Stimulated activated CD4-positive, alpha-beta T cell treated with anti-CD3 and anti-CD28 coated beads, TNF-alpha, amount 100 ng/mL, for 1 hour (primary cell): ENCODE measurements at places on chromosomes 1 and 21.
A peak's percentile ranks its signal among the peaks of the same experiment; 100 is the strongest.

GRCh38 chr1:40926441-40926840, 53.1 kb upstream of the CTPS1 start:
- no peak for DNase-seq

DNA sequence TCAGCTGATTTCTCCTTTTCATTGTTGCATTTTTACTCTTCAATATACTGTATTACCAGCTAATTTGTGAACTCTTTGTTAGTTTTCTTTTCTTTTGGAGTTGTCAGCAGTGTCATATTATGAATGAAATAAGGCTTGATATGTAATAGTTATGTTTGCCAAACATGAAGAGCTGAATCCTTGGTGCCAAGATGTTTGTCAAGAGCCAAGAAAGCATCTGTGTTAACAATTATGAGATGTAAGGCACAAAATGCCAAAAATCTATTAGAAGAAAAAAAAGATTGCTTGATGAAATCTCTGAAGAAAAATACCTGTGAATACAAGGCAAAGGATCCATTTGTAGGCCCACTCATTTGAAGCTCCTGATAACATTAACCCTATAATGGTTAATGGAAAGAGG, 48.4 kb upstream of the RNPC3 start:
- no peak for DNase-seq

DNA sequence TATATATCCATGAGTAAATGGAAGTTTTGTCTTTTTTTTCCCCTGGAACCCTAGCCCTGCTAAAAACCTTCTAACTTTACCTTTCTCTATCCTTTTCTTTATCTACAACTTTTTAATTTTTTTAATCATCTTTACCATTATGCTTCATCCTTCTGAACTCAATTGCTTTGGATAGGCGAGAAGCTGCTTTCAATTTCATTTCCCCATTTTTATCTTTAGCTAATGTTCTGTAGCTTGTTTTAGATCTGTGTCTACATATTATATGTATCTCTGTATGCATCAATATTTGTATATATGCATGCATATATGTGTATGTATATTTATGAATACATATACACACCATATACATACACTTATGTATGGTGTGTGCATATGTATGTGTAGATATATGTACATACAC, 57.4 kb downstream of the PTPRC start:
- DNase-seq = no peak

DNA sequence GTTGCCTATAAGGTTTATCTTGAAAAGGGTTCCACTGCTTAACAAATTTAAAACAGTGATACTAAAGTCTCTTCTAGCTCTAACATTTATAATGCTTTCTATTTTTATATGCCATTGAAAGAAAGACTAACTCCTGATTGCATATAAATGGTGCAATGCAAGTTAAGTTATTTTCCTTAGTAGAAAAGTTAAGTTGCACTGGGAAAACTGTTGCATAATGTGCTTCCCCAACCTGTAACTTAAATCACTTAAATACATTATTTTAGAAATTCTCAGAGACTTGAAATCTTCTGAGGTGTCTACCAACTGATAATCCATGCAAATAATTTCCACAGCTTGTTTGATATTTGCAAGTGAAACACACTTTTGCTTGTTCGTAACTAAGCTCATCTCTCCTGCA, 175.0 kb upstream of the HMCN1 start:
- DNase-seq = no peak

- peak; percentile 51 for DNase-seq
These were observed 15.6 kb downstream of the RD3 start for GRCh38 chr1:211476200-211476849.

GRCh38 chr21:14356746-14357145, 26.2 kb downstream of the HSPA13 start:
- no peak for DNase-seq

GRCh38 chr1:217892750-217893149, 261.6 kb downstream of the SPATA17 start:
- DNase-seq = no peak

DNA sequence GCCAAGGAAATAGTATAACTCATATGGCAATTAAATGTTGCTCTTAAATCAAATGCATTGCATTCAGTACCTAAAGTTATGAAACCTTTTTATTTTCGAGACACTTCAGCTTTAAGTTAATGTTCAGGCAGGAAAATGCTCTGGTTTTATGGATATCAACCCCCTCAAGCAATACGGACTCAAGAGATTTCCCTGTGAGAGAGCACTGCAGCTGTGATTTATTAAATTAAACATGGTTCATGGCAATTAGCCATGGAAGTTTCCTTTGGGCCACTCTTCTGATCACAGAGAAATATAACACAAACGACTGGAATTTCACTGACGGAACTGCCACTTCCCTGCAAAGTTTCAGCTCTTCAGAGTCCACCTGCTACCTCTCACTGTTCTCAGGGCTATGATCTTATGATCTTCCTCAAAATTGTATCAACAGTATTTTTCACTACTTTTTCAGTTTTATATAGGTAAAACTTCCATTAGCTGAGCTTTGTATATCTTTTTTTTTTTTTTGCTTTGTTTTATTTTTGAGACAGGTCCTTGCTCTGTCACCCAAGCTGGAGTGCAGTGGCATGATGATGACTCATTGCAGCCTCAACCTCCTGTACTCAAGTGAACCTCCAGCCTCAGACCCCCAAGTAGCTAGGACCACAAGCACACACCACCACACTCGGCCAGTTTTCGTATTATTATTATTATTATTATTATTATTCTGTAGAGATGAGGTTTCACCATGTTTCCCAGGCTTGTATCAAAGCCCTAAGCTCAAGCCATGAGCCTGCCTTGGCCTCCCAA, 923.1 kb upstream of the TMPRSS15 start:
- DNase-seq = no peak

DNA sequence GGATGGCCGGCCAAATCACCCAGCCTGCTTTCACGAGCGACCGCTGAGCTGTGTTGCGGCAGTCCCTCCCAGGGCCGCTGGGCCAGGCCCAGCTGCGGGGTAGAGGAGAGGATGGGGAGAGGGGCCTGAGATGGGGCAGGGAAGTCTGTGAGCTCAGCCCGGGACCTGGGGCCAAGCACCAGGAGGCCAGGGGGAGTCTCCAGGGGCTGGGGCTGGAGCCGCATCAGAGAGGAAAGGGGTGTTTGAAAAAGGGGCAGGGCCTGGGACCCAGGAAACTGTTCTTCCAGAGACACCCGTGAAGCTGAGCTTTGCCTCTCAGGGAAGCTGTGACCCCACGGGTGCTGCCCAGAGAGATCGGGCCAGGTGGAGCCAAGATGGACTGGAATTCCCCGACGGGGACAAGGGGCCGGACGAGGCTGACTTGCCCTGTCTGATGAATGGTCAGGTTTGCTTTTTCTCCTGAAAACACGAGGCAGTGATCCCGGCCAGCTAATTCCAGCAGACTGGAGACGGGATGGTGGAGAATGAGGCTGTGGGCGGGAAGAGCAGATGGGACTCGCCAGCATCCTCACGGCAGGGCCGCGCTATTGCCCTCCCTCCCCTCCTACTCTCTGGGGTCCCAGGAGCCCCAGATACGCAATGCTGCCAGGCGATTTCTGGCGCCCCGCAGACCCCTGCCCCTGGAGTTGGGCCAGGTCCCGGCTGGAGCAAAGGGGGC, 40.3 kb upstream of the COL18A1 start:
- DNase-seq = no peak

- no peak for DNase-seq
These were observed 35.5 kb downstream of the CRP start for GRCh38 chr1:159678939-159679338.

DNA sequence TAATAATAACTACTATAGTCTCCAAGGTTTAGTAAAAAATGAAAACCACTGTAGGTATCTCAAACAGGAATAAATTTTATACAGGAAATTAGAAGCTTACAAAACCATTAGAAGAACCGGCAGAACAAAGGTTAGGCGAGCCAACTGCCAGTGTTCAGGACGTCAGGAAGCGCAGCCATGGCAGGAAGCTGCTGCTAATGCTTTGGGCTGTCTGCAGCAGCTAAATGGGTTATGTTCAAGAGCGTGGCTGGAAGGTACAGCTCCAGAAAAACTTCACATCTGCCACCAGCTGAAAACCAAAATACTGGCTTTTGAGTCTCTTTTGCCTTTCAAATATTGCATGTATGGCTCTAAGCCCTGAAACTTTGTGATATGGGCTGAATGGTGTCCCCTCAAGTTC, 35.7 kb upstream of the MYSM1 start:
- DNase-seq = no peak

- DNase-seq = no peak
These were observed 83.4 kb upstream of the TRABD2B start for GRCh38 chr1:48080331-48081255.

GRCh38 chr1:31651089-31651420, 6.4 kb upstream of the PEF1 start:
- DNase-seq = no peak

DNA sequence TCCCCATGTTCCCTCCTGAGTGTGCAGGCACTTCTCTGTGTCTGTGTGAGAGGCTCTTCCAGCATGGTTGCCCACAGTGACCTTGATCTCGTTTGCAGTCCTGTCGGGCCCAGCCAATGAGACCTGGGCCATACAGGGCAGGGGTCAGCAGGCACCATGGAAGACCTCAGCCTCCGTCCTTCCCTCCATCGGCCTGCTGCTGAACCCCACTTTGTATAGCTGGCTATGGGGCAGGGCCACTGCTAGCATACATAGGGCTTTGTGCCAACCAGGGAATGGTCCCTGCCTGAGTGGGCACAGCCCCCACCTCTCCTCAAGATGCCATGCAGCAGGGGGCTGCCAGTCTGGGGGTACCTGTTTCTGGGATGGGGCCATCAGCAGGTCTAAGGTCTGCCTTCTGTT, 3.8 kb downstream of the C1orf35 start:
- no peak for DNase-seq
